ENCODE measurements at places on chromosomes 16 and 17.
A peak's percentile ranks its signal among the peaks of the same experiment; 100 is the strongest.

DNA sequence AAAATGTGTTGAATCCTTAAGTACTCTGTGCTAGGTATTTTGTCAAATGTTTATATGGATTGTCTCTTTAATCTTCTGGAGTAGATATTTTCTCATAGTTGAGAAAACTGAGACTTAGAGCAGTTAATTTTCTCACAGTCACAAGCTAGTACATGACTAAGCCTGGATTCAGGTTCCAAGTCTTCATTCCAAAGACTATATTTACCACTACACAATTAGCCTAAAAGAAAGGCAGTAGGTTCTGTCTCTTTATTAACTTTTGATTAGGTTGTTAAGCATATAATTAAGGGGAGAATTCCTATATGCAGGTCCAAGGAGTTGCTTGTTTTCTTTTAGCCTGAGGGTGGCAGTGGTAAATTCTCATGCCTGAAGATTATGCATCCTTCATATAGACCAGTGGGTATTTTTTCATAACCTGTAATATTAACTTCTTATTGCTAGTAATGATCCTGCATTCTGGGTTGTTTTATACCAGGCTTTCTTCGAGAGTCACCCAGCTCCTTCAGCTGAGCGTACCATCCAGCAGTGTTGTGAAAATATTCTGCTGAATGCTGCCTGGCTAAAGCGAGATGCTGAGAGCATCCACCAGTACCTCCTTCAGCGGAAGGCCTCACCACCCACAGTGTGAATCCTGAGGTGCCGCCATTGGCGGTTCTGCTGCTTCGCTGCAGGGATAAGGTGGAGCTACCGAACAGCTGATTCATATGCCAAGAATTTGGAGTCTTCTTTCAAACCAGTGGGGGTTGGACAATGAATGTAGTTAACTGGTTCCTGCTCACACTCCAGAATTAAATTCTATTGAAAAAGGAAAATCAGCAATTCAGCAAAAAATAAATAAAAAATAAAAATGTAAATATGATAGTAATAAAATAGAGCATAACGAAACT lies 28.2 kb upstream of the KPNB1 start:
- no peak for DNase-seq

- DNase-seq = peak; percentile 68
Observed at GRCh38 chr16:6016530-6017184, 919.1 kb upstream of the EEF2KMT start.

- DNase-seq = peak; percentile 9
Observed at GRCh38 chr17:1829216-1829591, 498 bp downstream of the SMYD4 start.

- no peak for DNase-seq
Observed at GRCh38 chr17:80791758-80792284, 199.8 kb upstream of the CHMP6 start.

DNA sequence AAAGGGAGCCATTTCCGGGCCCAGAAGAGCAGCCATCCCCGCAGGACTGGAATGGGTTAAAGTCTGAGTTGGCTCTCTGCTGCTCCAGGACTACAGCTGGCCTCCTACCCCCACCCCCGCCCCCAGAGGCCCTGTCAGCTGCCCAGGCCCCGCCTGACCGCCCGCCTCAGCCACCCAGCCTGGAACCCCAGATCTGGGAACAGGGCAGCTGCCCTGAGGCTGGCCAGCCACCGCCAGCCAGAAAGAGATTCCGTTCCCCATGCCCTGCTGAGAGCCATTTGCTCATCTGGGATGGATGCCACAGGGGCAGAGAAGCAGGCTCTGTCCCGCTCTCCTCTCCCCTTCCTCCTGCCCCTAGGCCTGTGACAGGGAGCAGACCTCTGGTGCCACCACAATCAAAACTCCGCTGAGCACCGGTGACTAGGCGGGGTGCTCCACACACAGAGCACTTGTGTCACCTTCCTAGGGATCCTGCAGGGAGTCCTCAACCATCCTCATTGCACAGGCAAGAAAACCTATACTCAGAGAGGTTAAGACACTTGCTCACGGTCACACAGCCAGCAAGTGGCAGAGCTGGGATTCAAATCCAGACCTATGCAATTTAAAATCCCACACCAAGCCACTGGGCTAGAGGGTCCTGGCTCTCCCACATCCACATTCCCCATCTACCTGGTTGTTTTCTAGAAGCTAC lies 44.1 kb downstream of the ZNF423 start:
- no peak for DNase-seq

DNA sequence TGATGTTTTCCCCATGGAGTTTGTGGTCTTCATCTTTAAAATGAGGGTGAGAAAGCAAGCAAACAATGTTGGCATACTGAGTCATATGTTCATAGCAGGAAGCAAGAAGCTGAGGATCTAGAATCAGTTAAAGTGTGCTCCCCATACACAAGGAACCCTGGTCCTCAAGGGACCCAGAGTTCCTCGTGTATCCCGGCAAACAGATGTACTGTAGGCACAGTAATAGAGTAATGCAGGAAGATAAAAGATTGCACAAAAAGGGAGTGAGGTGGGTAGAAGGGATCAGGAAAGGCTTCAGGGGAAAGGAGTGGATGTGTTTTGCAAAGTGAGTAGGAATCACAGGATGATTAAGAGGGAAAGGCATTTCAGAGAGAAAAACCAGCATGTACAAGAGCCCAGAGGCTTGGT lies 412.3 kb upstream of the CDH11 start:
- DNase-seq = no peak

DNA sequence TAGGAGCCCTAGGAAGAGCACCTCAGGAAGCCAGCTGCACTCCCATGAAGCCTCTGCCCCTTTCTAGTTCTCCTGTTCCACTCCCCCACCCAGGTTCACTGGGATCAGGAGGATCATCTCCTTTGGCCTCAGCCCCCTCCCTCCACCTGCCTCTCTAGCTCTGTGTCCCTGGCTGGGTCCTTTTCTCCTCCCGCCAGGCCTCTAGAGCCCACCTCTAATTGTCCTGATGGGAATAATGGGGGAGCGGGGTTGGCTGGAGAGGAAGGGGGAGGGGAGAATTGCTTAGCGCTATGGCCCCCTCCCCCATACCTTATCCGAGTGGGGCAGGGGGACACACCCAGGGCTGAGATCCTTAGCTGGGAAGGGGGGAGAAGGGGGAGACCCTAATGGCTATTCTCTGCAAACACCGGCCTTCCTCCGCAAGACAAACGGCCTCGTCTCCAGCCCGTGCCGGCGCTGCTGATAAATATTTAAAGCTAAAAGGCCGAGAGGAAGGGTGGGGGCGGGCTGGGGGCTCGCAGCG lies 997 bp downstream of the HOXB7 start:
- DNase-seq = no peak

- no peak for DNase-seq
Observed at GRCh38 chr17:50169881-50170459, 4.2 kb downstream of the SGCA start.

- no peak for DNase-seq
Observed at GRCh38 chr17:76467809-76468633, 618 bp downstream of the AANAT start.

- peak; percentile 59 for DNase-seq
Observed at GRCh38 chr16:50360779-50361178, 8.0 kb downstream of the BRD7 start.

Data from hematopoietic multipotent progenitor cell treated with erythropoietin and hydrocortisone succinate and interleukin-3 and kit ligand, for 6 days (in vitro differentiated cells).